Activated CD4-positive, alpha-beta T cell treated with anti-CD3 and anti-CD28 coated beads, Interleukin-2, amount 50 U/mL, for 4 hours (primary cell): ENCODE measurements at places on chromosomes 4 and X.

- no peak for DNase-seq
These were observed 433.0 kb downstream of the PCDH10 start for GRCh38 chr4:133581996-133582619.

DNA sequence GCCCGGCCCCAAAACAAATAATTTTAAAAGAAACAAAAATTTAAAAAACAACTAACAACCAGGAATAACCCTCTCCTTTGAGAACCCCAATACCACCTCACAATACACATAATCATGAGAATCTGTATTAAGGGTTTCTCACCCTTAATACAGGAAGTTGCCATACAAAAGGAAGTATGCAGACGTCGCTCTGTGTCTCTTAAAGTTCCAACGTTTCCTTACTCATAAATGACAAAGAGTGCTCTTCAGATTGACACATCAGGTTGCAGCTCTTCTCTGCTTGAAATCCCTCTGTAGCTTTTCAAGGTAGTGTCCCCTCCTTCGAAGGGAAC lies 73.9 kb upstream of the IRF2 start:
- no peak for DNase-seq

DNA sequence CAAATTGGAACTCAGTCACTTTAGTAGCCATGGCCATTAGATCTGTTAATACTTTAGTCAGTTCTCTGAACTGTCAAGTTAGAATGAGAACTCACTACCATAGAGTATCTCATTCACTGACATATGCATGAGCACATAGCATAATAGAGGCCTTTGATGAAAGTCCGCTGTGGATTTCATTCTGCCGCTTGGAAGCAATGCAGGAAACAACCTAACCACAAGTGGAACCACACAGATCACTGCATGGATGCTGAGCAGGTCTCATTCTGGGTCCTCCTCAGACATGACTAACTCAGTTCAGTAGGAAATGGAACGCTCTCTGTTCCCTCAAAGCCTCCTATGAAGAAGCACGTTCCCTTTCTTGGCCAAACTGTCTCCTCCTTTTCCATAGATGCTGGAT lies 1624.8 kb upstream of the TENM3 start:
- no peak for DNase-seq

GRCh38 chrX:126485409-126485808 lies 67.2 kb downstream of the DCAF12L1 start:
- no peak for DNase-seq

GRCh38 chr4:152454398-152455011 lies 81.4 kb downstream of the FBXW7 start:
- no peak for DNase-seq

- no peak for DNase-seq
These were observed 23.3 kb downstream of the MRFAP1 start for GRCh38 chr4:6663596-6664393.

GRCh38 chrX:122026665-122027064 lies 979.3 kb downstream of the GLUD2 start:
- no peak for DNase-seq

DNA sequence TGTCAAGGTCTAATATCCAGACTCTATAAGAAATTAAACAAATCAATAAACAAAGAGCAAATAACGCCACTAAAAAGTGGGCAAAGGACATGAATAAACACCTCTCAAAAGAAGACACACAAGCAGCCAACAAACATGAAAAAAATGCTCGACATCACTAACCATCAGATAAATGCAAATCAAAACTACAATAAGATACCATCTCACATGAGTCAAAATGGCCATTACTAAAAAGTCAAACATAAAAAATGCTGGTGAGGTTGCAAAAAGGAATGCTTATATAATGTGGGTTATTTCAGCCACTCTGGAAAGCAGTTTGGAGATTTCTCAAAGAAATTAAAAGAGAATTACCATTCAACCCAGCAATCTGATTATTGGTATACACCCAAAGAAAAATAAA lies 481.1 kb downstream of the STPG2 start:
- no peak for DNase-seq

GRCh38 chrX:13014111-13015096 lies 30.0 kb downstream of the FAM9C start:
- DNase-seq, result no peak

DNA sequence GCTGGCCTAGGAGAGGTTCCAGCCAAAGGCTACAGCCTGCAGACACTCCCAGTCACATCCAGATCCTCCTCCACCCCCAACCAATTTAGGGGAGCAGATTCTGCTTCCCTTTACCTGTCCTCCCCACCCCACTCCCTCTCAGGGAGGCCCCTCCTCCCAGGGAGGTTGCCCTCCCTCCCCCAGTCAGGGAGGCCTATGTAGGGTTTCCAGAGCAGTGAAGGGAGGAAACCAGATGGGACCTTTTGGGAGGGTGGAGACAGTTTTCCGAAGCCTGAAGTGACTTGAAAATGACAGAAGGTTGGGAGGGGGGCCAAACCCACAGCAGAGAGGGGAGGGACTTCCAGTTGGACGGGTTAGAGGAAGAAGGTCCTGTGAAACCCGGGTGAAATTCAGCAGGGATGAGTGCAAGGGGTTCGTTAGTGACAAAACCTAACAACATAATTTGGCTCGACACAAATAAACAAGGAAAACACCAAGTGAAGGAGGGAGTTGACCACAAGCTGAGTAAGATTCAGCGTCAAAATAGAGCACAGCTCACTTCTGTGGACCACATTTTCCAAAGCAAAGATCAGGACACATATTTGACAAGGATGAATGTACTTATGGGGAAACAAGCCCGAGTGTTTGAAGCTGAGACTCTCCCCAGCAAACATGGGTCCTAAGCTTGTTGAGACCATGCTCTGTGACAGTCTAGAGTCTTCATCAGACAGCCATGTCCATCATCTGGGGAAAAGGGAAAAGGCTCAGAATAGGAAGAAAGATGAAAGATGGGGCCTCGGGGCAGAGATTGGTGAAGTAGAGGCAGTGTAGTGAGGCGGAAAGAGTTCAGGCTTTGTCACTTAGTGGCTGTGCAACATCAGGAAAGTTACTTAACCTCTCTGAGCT lies 46.4 kb downstream of the PRPS1 start:
- DNase-seq, result peak; percentile 5

DNA sequence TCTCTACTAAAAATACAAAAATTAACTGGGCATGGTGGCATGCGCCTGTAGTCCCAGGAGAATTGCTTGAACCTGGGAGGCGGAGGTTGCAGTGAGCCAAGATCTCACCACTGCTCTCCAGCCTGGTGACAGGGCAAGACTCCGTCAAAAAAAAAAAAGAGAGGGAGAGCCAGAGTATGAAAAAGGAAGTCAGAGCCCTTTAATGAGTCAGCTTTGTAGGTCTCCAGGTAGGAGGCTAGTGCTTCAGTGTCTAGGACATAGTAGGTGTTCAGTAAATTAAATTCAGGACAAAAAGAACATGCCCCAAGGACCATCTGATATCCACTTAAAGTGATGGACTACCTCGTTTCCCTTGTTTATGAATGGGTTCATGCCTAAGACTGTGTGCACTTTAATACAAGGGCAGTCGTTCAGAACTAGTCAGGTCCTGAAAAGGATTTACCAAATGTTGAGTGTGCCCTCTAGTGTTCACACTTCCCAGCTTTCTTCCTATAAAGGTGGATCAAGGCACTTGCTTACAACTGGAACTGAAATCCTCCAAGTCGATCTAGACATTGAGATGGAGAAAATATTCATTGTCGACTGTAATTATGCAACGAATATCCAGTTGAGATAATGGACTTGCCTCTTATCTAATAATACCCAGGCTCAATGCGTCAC lies 29.0 kb downstream of the F9 start:
- DNase-seq, result no peak

DNA sequence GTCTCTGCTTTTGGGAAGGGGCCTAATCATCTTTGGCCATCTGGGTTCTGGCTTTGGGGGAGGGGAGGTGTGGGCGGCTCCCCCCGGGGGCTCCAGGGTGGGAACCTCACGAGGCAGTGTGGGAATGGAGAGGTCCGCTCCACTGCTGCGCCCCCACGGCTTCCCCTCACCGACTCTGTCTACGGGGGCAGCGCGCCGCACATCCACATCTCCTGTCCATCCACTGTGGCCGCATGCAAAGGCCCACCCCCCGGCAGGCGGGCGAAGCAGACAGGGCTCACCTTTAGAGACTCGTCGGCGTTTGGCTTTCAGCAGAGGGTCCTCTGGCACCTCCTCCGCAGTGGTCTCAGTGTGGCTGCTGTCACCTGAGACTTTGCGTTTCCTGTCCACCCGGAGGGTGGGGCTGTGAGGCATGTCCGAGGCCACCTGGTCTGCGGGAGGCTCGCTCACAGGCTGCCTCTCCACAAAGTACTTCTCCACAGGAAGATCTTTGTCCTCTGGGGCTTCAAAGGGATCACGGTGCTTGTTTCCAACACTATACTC lies 33.6 kb downstream of the BCOR start:
- no peak for DNase-seq

GRCh38 chr4:3716631-3717235 lies 49.5 kb upstream of the ADRA2C start:
- no peak for DNase-seq

- DNase-seq, result no peak
These were observed 73.8 kb downstream of the KDM6A start for GRCh38 chrX:44946771-44947170.

DNA sequence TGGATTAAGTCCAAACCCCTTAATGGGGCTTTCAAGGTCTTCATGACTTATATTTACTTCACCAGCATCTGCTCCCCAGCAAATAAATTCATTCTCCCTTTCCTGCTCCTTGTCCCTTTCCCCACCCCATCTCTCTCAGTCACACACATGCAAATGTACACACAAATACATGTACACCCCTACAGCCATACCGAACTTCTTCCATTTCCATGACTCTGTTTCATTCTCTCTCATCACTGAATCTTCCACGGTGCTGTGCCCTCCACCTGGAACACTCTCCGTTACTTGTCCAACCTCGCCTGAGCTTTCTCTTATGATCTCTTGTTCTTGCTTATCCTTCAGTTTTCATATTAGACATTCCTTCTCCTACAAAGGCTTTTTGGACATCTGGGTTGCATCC lies 22.0 kb upstream of the RPA4 start:
- no peak for DNase-seq

GRCh38 chr4:179843370-179843769 lies 2399.8 kb upstream of the TENM3 start:
- no peak for DNase-seq

- DNase-seq, result no peak
These were observed 176.4 kb downstream of the NLGN4X start for GRCh38 chrX:6052111-6052745.

GRCh38 chr4:123396307-123397143 lies at the start of gene SPRY1:
SPRY1 (plus strand) TSS chr4:123396795; CDS start chr4:123401592, 4,797 bp downstream.
- peak; percentile 64 for DNase-seq

DNA sequence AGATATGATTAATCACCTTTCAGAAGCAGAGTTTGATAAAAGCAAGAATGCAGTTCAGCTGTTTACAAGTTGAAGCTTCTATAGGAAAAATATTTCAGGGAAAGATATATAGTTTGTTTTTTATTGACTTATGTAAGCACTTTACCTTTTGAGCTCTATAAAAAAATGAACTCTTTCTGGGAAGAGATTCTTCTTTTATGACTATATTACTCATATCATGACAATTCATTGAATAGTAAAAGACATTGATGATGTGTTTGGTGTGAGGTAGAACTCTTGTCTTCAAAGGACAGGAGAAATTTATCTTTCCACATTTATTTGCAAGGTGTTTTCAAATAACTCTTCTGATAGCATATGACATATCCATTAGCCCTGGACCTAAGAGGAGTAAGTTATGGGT lies 156.6 kb downstream of the SLC4A4 start:
- DNase-seq, result no peak

- DNase-seq, result no peak
These were observed 99.7 kb upstream of the SLC7A11 start for GRCh38 chr4:138341739-138342415.

DNA sequence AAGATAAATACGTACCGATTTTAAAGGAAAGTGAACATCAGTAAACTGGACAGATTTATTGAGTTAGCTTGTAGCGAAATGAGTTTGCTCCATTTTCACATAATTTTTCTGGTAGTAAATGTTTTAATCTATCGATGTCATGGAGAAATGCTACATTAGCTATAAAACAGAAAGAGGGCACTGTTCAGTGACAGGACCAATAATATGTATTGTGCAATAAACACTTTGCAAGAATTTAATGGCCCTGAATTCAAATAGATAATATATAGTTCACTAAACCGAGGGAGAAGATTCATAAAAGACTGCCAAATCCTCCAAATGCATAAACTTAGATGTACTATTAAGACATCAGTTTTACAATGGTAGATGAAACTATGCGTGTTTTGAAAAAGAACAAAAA lies 516.3 kb downstream of the ADGRL3 start:
- DNase-seq, result no peak

- no peak for DNase-seq
These were observed 215.3 kb upstream of the FAM9B start for GRCh38 chrX:9249051-9249846.

DNA sequence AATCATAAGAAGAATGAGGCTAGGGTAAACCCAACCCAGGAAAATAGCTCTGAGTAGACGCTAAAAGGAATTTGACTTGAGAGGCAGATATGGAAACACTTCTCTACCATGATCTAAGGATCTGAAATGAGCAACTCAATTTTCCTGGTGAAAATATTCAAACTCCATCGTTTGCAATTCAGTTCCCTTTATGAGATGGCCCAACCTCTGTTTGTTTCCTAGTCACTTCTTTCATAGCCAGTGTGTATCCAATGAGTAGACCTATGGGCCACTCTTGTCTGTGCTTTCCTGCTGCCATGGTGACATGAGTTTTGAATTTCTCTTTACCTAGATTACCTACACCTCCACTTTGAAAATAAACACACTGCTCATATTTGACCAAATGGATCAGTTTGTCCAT lies 176.2 kb upstream of the GPRIN3 start:
- no peak for DNase-seq

DNA sequence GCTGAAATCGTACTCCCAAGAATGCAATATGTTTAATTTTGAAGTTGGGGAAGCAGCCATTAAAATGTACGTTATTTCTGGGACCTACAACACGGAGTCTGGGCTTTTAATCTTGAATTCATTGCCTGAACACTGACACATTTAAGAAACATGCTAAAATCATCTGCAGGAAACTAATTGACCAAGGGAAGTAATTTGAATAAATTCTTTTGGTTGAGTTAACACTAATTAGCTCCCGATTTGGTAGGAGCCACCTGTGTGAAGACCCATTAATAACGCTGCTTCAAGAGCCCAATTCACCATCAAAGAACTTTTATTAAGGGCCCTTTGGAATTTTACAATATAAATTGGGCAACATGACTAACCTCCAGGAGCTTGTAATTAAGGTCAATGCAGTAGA lies 309.2 kb downstream of the RAB28 start:
- DNase-seq, result no peak

- DNase-seq, result no peak
These were observed 942 bp upstream of the APLN start for GRCh38 chrX:129655547-129656249.

DNA sequence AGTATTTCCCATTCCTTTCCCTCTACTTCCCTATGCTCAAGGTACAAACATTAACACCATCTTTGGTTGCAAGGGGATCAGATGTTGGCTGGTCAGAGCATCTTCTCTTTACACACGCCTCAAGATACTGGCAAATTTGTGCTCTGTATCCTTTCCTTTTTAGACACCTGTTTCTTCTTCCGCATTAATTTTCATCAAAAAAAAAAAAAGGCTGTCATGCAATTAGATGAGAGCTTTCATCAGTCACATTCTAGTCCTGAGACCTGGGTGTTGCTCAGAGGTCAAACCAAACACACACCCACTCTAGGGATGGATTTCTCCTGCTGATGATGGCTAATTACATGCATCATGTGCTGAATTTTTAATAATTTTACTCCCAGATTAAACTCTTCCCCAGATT lies 2.0 kb downstream of the RELL1 start:
- no peak for DNase-seq

GRCh38 chr4:8778291-8778690 lies 93.3 kb downstream of the HMX1 start:
- DNase-seq, result no peak
